Activated CD8-positive, alpha-beta memory T cell treated with anti-CD3 and anti-CD28 coated beads, Interleukin-2, amount 10 ng/mL, durations not matched to agents 7 days and 5 days (primary cell): ENCODE measurements at places on chromosomes 7 and 10.
A peak's percentile ranks its signal among the peaks of the same experiment; 100 is the strongest.

- DNase-seq: no peak
Observed at GRCh38 chr10:70932392-70933196, 44.2 kb upstream of the PCBD1 start.

GRCh38 chr7:1598961-1599639 lies 29.3 kb upstream of the PSMG3 start:
- DNase-seq: no peak

DNA sequence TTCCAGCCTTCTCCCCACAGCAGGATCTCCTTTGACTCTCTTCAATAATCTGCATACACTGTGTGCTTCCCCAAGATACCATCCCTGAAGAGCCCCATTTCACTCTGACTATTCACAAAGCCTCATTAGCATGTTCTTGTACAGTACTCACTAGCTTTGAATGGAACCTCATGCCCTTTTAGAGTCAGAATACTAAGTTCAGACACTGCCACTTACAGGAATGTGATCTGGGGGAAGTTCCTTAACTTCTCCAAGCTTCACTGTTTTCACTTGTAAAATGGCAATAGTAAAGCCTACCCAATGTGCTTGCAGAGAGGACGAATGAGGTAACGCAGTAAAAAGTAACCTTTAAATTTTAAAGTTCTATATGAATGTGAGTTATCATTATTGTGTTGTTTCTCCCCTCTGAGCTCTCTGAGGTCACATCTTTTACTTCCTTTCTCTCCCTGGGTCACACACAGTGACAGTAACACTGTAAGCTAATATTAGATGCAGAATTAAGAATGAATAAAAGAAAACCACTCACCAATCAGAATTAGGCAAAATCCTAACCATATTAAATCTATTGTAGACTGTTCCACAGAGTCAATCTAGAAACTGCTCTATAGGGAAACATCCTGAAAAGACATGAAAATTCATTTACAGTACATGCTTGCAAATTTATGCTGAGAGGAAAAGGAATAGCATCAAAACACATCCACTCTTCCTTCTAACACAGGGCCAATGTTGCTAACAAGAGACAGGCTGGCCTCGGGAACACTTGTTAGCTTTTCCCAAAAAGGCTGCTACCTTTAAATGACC lies 64.2 kb upstream of the IL6 start:
- DNase-seq: no peak

GRCh38 chr7:115060095-115060870 lies 138.4 kb downstream of the MDFIC start:
- DNase-seq: no peak

DNA sequence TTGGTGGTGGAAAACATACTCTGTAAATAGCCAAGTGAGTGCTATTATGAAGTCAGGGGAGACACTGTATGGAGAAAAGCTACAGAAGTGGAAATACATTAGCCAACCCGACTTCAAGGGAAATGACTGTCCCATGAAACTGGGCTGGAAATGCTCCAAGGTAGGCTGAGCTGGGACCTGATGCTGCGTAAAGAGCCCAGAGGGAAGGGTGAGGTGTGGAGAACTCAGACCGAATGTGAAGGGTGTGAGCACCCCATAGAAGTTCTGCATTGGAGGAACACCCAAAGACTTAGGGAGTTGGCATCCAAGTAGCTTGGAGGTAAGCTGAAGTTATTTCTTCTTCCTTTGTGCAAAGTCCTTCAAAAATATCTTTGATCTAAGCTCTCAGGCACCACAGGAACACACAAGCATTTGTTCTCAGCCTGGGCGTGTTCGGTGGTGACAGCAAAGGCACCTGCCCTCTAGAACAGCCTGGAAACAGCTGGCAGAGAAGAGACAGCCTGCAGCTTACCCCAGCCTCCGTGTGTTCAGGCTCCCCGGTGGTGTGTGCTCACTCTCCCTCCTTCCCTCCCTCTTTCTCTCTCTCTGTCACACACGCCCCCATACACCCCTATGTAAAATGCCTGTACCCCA lies 19.1 kb upstream of the GJD4 start:
- no peak for DNase-seq

DNA sequence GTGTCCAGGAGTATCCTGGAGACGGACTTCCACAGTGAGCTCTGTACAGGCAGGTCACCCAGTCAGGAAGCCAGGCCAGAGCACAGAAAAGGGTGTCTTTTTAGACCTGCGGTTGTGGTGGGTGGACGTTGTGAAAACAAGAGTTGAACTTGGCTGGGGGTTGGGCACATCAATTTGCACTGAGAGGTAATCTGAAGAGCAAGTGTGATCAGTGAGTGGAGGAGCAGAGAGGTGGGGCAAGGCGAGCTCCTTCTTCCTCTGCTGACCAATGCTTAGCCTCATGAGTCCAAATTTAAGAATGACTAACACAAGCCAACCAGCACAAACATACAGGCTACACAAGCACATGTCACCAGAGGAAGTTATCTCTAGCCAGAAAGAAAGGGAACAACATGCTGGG lies 310.8 kb downstream of the TCERG1L start:
- no peak for DNase-seq

DNA sequence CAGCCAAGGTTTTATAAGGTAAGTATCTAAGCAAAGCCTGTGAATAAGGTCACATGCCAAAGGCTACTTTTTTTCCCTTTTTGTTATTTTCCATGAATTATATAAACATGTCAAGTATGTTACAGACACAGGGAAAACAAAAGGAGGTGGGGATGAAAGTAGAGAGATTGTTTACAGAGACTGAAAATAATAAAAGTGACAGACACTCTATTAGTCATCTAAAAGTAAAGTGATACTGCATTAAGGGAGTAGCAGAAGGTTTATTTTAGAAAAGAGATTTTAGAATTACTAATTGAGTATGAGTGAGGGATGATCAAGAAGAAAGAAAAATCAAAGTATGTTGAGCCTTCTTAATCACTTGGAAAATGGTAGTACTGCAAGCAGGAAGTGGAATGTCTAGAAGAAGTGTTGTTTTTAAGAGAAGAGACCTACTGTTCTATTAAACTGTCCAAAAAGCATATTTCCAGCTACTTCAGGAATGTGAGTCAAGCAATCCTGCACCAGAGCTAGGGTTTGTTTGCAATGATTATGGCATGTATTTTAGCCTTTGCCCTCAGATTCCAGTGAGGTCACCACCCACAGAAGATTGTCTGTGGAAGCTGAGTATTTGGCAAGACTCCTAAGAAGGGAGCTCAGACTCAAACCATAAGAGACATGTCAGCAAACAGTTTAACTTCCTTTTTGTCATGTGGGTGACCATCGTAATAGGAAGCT lies 177.9 kb upstream of the PLXDC2 start:
- no peak for DNase-seq

GRCh38 chr10:124015991-124016390 lies 77.4 kb downstream of the CHST15 start:
- DNase-seq: no peak

DNA sequence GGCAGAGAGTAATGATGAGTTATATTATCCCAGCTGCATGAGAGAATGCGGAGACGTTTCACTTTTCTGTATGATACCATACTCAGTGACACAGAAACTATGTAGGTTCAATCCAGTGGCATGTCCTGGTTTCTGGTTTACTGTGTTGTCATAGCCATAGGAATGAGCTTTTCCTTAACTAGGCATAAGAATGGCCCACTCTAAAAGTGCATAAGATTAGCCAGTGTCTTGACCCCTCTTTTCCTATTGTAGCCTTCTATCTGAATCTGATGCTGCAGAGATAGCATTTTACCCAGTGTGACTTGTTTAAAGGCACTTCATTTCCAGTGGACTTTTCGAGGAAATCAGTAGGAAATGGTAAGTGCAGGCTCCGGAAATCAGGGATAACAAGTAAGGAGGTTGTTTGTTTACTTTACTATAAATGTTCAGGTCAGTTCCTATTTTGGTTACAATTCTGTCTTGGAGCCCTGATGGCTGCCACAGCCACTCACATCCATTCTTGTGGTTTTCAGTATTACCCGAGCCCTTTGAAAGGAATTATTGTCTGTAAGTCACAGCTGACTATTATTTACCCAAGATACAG lies 70.5 kb downstream of the SEMA3A start:
- no peak for DNase-seq

DNA sequence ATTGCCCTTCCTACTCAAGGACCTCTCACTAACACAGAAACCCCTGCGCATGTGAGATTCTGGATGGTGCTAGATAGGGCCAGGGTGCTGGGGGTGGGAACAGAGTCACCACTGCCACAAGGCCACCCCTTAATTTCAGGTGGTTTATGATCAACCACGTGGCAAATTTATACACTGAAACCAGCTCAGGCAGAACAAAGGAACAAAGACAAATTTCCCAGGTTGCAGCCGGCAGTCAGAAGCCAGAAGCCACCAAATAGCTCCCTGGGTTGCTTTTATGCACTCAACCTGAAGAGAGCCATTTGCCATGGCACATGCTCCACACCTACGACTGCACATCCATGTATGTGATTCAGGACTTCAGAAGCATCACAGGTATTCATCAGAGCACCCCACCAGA lies 2.5 kb downstream of the VOPP1 start:
- peak; percentile 64 for DNase-seq

DNA sequence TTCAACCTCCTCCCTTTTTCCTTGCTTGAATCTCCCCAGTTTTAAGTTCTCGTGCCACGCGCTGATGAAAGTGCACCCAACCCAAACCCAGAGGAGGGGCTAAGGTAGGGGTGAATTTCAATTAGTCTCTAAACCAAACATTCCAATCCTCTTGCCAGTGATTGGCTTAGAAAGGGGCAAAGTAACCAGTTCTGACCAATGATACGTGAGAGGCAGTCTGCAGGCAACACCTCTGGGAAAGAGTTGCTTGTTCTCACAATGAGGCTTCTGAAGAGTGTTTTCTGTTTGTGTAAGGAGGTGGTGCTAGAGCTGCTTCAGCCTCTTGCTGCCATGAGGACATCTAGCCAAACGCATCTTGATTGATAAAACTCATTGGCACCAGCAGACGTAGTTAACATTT lies 21.8 kb downstream of the SLC35G1 start:
- no peak for DNase-seq
